NCI-H510A treated with DMSO at 0.1 percent for 48 hours (cell line): ENCODE measurements at places on chromosomes 4 and X.
A peak's percentile ranks its signal among the peaks of the same experiment; 100 is the strongest.

GRCh38 chr4:11487868-11488544 is 59.3 kb upstream of the HS3ST1 start:
- peak; percentile 64 for DNase-seq

DNA sequence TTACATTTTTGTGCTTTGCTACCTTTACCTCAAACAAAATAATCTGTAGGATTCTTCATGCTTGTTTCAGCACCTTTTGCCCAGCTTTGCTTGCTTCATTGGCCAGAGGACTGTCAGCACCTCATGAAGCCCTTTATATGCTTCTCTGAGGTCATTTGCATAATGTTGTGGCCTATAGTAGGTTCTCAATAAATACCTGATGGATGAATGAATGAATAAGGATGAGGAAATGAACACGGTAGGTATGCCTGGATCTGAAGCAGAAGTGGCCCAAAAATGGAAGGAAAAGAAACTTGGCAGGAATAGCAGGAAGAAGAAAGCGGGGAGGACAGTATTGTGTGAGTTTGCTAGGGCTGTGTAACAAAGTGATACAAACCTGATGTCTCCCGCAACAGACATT is 7.9 kb downstream of the GRK4 start:
- no peak for DNase-seq

DNA sequence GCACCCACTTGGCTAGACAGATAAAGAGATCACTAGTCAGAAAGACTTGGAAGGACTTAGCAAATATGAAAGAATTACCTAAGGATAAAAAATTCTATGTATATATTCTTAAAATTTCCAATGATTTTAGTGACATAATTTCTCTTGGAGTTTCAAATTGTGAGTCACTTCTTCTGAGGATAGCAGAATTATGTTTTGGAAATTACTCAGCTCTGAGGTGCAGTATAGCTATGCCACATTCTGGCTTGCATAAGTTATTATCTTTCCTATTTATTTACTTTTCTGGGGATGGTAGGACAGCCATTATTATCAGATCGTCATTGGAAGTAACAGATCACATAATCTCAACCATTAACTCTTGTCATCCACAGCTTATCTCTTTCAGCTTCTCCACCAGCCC is 853.5 kb downstream of the TRIML1 start:
- no peak for DNase-seq

DNA sequence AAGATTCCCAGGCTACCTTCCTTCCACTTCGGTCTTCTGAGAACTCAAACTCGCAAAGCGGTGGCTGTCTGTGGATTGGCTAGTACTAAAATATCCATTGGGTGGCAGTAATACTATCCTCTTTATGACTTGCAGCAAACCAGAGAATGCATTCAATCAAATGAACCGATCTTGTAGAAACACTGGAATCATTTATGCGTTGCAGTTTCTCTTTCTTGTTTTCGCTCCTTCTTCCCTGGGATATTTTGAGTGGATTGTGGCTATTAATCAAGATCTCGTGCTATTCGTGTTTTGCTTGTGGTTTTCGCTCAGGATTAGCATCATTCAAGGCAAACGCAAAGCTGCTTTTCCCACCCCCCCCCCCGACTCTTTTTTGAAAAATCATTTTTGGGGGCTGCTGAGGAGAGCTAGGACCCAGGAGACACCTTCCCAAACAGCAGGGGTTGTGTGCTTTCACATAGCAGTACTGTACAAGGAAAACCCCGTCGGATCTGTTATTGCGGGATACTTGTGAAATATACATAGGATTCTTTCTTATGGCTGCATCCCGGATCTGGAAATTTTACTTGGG is at the start of gene IL1RAPL1:
TSS of gene IL1RAPL1 (plus strand) at position 466 of the 571 bp plus-strand sequence.
- peak; percentile 50 for DNase-seq

DNA sequence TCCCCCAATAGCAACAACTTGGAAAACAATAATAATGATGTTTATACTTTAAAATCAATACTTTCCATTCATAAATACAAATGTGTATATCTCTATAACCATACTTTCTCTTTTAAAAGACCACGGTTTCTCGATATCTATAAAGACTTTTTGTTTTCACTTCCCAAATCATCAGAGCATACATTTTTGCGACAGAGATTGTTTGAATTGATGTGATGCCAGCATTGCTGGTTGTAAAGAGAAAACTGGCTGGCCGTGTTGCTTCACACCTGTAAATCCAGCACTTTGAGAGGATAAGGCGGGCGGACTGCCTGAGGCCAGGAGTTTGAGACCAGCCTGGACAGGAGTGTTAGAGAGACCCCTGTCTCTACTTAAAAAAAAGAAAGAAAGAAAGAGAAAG is 77.6 kb upstream of the ZNF518B start:
- DNase-seq: no peak

- DNase-seq: no peak
Measured at GRCh38 chr4:132384709-132385108, 764.4 kb upstream of the PCDH10 start.

DNA sequence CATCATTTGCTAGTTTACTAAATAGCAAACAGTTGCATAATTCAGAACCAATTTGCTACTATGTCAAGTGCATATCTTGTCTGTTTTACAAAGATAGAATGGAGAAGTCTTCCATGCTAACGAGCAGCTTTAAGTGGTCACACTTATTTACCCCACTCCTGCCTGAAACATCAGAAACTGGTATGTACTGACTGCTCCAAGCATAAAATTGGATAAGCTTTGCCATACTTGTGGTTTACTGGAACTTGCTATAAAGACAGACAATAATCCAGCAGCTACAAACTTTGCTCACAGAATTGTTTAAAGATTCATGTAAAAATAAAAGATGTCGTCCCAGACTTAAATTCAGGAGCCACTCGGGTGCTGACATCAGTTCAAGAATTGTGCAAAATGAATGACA is 13.3 kb upstream of the CDKL2 start:
- no peak for DNase-seq

- DNase-seq: peak; percentile 54
Measured at GRCh38 chr4:82797405-82798111, 1.0 kb downstream of the SCD5 start.

- no peak for DNase-seq
Measured at GRCh38 chr4:75699299-75699698, 25.1 kb upstream of the USO1 start.

DNA sequence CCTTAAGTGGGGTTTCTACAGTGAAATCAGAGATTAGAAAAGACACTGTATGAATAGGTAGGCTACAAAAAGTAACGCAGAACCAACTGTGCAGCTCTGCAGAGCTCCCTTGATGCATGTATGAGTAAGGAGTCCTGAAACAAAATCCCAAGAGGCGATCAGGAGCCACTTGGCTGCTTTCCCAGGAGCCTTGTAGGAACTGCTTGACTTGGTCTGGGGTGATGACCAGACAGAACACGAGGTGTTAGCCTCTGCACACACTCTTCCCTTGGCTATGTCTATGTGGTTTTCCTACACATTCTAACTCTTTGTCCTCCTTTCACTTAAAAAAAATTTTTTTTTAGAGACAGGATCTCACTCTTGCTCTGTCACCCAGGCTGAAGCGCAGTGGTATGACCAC is 22.8 kb upstream of the AP1S2 start:
- DNase-seq: no peak

DNA sequence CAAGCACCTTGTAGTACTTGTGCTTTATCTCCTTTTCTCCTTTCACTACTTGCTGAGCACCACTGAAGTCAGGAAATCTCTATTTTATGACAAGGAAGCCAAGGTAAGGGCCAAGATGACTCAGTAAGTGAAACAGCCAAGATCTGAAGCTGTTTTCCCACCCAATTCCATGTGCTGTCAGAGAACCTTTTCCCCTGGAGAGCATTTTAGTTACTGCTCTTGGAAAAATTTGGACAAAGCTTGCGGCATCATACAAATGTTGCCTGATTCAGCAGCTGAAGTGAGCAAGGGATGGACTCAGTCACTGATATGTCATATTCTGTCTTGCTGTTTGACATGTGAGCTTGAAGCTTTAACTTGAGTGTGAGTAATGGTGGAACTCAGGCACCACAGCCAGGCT is 391.4 kb downstream of the RAB28 start:
- no peak for DNase-seq

GRCh38 chr4:141058591-141059512 is 74.4 kb downstream of the RNF150 start:
- DNase-seq: peak; percentile 28

DNA sequence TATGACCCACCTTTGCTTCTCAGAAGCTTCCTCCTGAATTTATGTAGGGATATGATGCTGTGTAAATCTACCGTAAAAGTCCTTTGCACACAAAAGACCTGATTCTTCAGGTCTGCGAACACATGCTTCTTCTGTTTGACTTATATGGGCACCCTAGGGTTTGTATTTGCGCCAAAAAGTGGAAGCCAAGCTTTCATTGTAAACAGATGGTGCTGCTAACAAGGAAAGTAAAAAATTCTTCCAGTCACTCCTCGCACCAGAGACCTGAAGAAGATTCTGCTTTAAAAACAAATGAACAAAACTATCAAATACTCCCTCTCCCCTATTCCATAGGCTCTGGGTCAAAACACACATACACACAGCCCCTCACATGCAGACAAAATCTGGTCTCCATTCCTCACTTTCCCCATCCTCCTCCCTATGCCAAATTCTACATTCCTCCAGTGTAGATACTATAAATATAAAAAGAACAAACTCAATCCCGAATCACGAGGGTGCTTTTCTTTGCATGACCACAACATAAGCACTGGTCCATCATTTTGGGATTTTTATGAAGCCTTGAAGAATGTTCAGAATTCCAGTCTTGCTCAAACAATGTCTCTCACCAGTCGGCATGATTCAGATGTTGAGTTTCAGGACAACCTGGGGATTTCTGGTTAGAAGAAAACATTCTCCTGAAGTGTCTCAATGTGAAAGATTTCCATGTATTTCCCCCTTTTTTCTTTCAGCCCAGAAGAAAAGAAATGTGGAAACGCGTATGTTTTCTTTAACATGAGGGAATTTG is 125.1 kb downstream of the PALLD start:
- DNase-seq: no peak

GRCh38 chrX:130861462-130861861 is 41.5 kb downstream of the ENOX2 start:
- no peak for DNase-seq

DNA sequence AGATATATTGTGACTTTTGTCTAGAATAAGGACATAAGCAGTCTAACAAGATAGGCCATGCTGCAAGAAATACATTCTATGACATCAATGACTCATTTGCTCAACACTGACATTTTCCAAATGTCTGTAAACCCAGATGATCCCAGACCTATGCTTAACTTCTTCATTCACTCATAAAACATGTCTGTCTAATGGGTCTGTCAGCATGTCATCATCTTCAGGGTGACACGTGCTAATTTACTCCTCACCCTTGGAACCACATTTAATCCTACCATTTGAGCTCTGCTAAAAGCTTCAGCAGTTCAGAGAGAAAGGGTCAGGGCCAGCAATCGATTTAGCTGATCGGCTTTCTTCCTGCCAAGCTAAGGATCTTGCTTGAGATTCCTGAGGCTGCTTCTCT is 109.4 kb upstream of the MAP3K15 start:
- no peak for DNase-seq

DNA sequence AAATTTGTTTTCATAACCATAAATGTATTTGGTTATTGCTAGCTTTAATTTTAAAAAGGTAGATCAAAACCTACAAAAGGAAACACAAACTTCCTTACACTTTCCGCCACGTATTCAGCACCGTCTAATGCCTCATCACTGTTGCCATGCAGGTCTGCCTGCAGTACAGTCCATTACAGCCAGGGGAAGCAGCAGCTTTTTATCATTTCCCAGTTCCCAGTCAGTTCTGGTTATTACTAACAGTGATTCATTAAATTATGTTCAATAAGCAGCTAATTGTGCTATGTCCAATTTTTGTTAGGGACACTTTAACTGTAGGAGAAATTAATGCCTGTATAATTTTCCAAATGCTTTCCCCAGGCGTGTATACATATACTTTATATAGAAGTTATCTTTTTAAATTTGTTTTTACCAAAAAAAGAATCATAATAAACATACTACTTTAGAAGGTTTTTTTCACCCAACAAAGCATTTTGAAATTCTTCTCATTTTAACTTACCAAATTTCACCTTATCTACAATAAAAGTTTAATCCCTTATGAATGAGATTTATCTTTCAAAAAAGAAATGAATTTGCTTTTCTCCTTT is 93.3 kb downstream of the ANXA3 start:
- peak; percentile 31 for DNase-seq

DNA sequence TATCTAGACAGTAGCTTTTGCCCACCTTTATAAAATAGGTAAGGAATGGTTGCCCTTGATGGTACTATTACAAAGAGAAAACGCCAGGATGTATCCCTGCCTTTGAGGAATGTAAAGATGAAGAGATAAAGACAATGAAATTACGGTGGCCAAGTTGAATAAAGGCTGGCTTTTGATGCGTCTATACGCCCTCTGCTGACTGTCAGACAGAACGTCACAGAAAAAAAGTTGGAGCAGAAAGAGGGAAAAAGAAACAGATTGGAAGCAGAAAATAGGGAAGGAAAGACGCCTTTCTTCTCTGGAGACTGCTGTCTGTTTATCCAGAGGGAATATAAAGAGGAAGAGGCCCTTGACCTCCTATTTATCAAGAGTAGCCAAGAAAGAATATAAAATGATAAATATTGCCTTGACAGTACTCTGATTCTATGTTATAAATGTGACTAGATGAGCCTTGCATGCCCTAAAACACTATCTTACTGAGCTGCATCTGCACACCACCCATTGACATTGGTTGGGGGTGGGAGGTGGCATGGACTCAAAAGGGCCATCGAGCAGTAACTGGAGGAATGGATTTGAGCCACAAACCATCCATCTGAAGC is 30.6 kb downstream of the PCDH19 start:
- peak; percentile 10 for DNase-seq

GRCh38 chr4:52638717-52639116 is 20.4 kb downstream of the USP46 start:
- no peak for DNase-seq

DNA sequence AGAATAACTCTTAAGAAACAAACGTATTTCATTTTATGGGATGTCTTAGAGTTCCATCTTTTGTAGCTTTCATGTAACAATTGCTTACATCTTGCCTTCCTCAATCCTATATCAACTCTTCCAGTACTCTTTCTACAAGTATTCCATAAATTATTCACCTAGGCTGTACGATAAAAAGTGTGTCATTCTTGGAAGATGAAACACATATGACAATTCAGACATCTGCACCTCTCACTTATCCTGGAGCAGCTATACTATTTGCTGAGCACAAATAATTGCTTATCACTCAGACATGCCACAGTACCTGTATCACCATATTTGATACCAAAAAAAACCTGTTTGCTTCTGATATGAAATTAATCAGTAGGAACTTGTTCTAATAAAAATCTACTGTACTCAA is 1.0 kb downstream of the POF1B start:
- no peak for DNase-seq

DNA sequence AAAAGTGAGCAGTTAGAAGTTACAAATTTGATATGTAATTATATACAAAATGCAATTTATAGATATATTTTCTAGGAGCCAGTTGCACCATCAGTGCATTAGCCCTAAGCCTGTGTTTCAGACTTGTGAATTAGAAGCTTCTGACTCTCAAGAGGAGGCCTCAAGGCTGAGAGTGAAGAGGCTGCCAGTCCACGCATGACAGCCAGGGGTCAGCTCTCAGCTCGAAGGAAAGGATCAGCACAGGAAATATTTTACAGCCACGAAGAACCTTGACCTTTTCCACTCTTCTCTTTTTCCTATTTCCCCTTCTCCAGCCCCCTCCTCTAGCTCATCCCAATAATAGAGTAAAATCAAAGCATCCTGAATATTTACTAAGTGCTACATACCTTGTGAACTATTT is 642.4 kb downstream of the TRIML1 start:
- no peak for DNase-seq
